Effector memory CD8-positive, alpha-beta T cell (primary cell): ENCODE measurements at places on chromosomes 13 and 19.

- H3K27ac ChIP-seq = no peak overlapping the region
- DNase-seq = no peak
- peaks cover 4% of the 10 kb centered on the region for H3K36me3 ChIP-seq
- no peaks in the 10 kb centered on the region for H3K4me1 ChIP-seq
- H3K4me3 ChIP-seq = no peak overlapping the region
- H3K27me3 ChIP-seq = peaks cover 19% of the 10 kb centered on the region
Measured at GRCh38 chr19:33022472-33023116, 42.1 kb downstream of the RHPN2 start.

DNA sequence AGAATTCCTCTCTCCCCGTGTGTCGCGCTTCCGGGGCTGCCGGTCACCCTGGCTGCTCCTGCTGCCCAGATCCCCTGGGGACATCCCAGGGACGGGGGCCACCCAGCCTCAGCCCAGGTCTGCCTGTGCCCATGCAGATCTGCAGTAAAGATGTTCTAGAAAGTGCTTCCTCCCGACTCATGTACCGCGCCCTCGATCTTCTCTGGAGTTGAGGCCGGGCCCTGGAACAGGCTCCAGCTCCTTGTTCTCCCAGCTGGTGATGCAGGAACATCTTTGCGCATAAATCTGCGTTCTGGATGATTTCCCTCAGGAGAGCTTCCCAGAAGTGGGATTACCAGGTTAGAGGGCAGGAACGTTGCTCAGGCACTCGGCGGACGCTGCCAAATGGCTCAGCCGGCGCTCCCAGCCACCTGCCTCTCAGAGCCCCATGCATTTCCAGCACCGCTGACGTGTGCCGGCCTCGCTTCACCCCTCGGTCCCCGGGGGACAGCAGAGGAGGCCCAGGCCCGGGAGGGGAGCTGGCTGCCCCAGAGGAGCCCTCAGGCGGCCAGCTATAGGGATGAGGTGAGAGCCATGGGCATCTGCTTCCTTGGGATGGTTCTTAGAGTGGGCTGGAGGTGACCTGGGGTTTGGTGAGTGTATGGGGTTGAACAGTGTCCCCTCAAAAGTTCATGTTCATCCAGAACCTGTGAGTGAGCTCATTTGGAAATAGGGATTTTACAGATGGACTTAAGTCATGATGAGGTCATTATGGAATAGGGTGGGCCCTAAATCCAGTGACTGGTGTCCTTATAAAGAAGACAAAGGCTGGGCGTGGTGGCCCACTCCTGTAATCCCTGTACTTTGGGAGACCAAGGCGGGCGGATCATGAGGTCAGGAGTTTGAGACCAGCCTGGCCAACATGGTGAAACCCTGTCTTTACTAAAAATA lies 42.6 kb downstream of the CRTC1 start:
- H3K27me3 ChIP-seq = no peaks in the 10 kb centered on the region
- no peak for DNase-seq
- no peak overlapping the region for H3K4me3 ChIP-seq

GRCh38 chr13:79987323-79987722 lies 353.6 kb downstream of the SPRY2 start:
- H3K27ac ChIP-seq = no peak overlapping the region
- H3K4me3 ChIP-seq = no peak overlapping the region
- H3K4me1 ChIP-seq = no peaks in the 10 kb centered on the region

DNA sequence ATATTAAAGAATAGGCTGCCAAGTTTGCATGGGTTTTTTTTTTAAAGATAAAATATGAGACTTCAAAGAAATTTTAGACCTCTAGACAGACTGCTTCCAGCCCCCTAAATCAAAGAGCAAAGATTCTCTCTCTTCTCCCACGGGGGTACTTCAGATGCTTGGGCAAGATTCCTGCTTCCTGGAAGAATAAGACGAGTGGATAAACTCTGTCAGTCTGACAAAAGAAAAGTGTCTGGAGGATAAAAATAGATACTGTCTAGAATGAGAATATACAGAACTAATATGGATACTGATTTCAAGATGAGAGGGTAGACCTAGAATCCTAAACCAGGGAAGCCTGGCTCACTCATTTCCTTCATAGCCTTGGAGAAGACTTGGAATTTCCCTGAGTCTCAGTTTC lies 435.1 kb downstream of the FOXO1 start:
- DNase-seq = no peak
- H3K36me3 ChIP-seq = no peaks in the 10 kb centered on the region
- H3K4me1 ChIP-seq = peaks cover 5% of the 10 kb centered on the region
- no peak overlapping the region for H3K27ac ChIP-seq
- H3K4me3 ChIP-seq = no peak overlapping the region
- H3K27me3 ChIP-seq = no peaks in the 10 kb centered on the region

GRCh38 chr13:40876020-40876738 lies 86.8 kb downstream of the SLC25A15 start:
- DNase-seq = no peak
- H3K4me1 ChIP-seq = no peaks in the 10 kb centered on the region
- no peak overlapping the region for H3K27ac ChIP-seq
- H3K4me3 ChIP-seq = no peak overlapping the region
- no peaks in the 10 kb centered on the region for H3K27me3 ChIP-seq
